Smooth muscle cell of the brain vasculature (primary cell): ENCODE measurements at places on chromosomes 3 and 15.

GRCh38 chr3:84536916-84537315 is 421.9 kb upstream of the CADM2 start:
- DNase-seq = no peak

DNA sequence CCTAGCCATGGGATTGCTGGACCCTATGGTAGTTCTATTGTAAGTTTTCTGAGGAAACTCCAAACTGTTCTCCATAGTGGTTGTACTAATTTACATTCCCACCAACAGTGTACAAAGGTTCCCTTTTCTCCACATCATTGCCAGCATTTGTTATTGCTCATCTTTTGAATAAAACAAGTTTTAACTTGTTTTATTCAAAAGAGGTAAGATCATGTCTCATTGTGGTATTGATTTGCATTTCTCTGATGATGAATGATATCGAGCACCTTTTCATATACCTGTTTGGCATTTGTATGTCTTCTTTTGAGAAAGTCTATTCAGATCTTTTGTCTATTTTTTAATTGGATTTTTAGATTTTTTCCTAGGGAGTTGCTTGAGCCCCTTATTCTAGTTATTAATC is 819.1 kb downstream of the TUSC7 start:
- no peak for DNase-seq

- DNase-seq = no peak
These were observed 107.6 kb upstream of the BFSP2 start for GRCh38 chr3:133292296-133292695.

DNA sequence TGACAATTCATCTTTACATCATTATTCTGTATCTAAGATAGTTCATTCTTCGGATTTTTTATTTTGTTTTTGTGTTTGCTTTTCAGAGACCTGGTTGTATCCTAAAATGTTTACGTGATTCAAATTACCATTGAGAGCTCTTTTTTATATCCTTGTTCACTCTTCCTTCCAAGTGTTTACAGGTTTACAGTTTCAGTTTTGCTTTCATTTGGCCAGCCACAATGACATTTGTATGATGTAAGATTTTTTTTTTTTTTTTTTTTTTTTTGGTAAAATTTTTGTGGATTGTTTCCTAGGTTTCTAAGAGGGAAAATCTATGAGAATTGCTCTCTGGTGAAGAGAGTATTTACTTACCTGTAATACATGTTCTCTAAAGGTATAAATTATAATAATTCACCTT is 55.0 kb downstream of the SETD5 start:
- DNase-seq = no peak

DNA sequence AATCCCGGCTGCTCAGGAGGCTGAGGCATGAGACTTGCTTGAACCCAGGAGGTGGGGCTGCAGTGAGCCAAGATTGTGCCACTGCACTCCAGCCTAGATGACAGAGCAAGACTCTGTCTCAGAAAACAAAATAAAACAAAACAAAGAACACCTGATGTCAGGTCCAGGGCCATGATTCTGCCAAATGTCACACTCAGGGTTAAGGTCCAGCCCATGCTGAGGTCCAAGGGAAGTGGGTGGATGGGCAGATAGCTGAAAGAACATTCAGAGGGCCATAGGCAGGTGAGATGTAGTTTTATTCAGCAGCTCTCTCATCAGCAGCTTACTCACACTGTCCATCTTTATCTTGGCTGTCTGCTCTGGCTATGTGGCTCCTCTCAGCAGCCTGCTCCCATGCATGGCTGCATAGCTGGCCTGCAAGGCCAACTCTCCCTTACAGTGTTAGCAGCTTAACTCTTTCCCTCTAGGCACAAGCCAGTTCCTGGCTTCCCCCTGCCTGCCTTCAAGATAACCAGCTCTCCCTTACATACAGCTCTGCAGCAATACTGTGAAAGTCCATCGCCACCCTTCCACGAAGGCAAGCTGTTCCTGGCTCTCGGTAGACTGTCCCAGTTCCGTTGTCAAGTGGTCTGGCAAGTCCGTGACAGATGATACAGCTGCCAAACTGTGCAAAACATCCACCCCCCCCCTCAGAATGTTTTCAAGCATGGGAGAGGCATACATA is 62.4 kb upstream of the SIAH2 start:
- no peak for DNase-seq
